ENCODE measurements at places on chromosomes 11 and 22.

DNA sequence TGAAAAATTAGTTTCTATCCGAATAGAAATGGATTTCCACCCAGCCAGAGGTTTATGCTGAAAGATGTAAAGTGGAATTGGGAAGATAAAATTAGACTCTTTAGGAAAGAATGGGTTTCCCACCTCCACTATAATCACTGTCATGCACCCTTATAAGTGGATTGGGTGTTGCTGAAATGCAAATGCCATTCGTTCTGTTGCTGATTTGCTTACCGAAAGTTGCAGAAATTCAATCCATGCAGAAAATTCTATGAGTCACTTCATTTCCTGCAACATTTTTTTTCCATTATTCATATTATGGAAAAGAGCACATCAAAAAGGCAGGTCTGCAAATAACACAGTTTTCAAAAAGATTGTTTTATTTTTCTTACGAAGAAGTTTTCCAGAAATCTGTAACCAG, 65.6 kb downstream of the LDLRAD3 start:
- no peak for DNase-seq

GRCh38 chr11:102382384-102382783, 35.4 kb downstream of the BIRC2 start:
- DNase-seq: no peak

DNA sequence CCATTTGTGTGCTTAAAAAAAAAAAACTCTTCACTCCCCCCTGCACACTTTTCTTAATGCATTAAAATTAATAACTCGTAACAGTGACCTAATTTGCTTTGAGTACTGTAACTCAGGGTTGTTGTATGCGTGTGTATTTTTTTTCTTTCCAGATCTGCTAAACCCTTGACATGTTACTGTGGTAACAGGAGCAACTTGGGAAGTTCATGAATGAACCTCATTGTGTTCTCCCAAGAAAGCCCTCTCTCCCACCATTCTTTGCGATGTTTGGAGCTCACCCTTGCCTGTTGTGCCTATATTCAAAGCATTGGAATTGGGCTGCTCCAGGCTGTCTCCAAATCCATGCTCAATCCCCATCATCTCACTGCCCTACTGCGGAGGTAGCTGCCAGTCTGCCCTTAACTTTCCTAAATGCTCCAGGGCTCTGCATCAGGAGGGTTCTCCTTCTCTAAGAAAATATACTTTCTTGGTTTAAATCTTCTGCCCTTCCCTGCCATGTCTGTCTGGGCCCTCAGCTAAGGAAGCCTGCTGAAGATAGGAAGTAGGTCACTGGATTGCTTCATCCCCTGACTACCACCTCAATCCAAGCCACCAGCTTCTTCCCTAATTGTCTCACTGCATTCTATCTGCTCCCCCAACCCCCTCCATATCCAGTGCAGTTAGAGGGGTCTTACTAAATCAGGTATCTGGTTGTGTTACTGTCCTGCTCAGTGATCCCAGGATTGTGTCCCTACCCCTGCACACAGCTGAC, 70.3 kb downstream of the KIRREL3 start:
- DNase-seq: no peak

DNA sequence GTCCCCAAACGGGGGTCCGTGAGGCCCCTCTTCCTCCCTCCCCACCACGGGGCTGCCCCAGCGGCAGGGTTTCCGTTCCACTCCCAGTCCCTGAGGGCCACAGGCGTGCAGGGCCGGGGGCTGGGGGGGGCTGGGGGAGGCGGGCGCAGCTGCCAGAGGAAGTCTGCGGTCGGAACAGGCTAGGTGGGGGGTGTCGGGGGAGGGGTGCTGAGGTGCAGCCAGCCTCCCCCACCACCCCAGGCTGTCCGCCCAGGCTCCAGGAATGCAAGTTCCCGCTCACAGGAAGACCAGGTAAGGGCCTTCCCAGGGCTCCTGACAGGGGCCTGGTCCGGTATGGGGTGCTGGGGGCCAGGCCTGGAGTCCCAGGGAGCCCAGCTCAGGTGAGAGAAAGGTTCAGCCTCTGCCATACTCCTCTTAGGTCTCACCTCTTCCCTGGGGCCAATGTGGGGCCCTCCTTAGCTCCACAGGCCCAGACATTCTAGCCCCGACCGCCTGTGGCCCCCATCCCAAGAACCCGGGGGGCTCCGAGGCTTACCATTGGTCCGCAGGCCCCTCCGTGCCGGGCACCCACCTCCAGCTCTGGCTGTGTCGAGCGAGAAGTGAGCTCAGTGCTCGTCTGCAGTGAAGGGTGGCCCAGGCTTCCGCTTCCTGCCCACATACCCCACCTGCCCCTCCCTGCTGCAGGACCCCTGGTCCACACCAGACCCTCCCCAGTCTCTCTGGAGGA, at the start of gene PTPRCAP:
Gene PTPRCAP, minus strand, starts transcription at position 601 of the 727 bp plus-strand sequence. Its CDS starts 63 bp downstream, at position 538.
- peak; percentile 90 for DNase-seq

- DNase-seq: no peak
These were observed 33.5 kb downstream of the CLMP start for GRCh38 chr11:123161376-123162030.
